Effector CD4-positive, alpha-beta T cell (primary cell): ENCODE measurements at places on chromosomes 1 and 21.

- DNase-seq = no peak
Observed at GRCh38 chr1:204511366-204511765, 4.8 kb upstream of the MDM4 start.

DNA sequence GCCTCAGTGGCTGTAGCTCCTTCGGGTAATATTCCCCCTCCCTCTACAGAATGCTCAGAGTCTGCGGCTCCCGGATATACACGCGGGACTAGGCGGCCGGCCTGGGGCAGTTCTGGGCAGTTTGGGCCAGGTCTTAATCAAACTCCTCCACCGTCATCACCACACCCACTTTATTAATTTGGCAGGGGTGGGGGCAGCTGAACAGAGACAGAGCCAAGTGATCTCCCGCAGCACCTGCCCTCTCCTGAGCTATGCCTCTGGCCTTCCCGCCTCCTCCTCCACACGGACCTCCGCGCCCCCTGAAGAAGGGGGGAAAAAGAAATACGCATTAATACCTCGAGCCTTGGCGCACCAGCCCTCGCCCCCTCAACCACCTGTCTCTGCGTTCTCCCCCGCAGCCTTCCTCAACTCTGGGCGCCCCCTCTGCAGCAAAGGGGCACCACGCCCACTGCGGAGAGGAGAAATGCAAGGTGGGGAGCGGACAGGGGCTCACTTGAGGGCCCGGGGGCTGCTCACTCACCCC lies 42.6 kb downstream of the CD34 start:
- DNase-seq = no peak

- no peak for DNase-seq
Observed at GRCh38 chr1:1984560-1985070, 19.0 kb downstream of the CFAP74 start.

DNA sequence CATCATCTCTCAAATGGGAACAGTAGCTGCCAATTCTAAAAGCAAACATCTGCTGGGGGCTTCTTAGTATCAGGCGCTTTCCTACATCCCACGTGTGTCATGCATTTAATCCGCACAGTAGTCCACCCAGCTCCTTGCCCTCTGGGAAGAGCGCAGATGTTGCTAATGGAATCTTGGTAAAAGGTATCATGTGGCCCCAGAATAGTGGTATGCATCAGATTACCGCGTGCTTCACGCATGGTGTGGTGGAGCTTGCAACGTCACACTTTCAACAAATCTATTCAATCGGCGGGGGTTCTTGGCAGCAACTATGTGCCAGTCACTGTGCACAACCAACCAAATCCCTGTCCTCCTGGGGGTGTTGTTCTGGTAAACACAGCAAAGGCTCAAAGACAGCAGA lies 141.0 kb downstream of the HIVEP3 start:
- no peak for DNase-seq

DNA sequence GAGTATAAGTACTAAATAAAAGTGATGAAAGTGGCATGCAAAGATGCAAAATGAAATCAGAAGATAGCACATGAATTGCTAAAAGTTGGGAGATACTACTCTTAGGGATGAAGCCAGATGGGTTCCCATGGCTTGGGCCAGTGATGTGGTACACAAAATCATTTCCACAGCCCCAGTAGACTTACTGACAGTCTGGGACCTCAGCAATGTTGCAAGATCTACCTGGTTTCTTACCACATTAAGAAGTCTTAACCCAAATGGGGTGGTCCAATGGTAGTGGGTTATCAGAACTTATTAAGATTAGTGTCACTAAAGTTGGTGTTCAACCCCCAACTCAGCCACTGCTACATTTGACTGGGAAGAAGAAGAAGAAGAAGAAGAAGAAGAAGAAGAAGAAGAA lies 227.7 kb upstream of the IRF2BP2 start:
- DNase-seq = no peak

GRCh38 chr1:208569181-208569580 lies 325.0 kb upstream of the PLXNA2 start:
- DNase-seq = no peak

GRCh38 chr1:44655609-44656008 lies 18.7 kb downstream of the TMEM53 start:
- DNase-seq = no peak

DNA sequence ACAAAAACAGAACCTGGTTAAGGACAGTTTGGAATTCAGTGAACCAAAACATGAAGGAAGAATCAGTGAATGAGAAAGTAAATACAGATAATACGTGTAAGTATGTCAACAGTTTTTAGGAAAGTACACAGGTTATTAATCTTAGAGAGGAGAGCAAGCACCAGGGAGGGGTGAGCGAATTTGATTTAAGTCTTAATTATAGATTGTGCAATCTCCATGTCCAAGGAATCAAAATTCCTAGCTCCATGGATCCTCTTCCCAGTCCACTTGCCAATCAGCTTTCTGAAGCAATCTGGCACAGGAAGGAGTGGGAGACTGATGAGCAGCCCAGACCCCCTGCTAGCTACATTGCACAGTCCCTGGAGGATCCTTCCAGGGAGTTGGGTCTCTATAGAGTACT lies 346.4 kb downstream of the SETD4 start:
- no peak for DNase-seq

DNA sequence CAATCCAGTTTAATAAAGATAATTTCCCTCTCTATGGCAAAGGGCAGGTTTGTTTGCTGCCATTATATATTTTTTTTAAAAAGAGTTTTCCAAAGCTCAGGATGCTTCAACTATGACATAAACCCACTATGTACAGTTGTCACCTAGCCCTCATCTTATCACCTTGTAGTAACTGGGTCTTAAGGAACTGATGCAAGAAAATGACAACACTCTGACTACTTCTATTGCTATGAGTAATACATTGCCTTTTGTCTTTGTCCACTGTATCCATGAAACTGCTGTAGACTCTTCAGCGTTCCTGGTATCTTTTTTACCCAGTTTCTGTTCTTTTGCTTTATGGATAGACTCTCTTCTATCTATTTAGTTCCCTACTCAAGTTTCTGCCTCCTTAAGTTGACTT lies 586.5 kb downstream of the NEGR1 start:
- no peak for DNase-seq

- DNase-seq = no peak
Observed at GRCh38 chr1:26283871-26284596, 4.1 kb downstream of the SH3BGRL3 start.

DNA sequence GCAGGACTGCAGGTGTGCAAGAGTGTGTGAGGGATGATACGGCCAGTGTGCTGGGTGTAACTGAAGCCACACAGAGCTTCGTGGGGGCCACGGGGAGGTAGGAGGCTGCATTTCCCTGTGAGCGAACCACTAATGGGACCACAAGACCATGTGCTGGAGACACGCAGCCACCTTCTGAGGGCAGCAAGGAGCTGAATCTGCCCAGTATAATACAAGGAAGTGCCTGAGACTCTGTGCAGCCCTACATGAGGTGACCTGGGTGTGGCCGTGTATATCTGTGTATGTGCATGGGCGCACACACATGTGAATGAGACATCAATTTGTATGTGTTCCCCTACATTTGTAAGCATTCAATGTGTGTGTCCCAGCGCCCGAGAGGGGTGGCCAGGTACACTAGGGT lies 50.8 kb downstream of the CHD5 start:
- no peak for DNase-seq

DNA sequence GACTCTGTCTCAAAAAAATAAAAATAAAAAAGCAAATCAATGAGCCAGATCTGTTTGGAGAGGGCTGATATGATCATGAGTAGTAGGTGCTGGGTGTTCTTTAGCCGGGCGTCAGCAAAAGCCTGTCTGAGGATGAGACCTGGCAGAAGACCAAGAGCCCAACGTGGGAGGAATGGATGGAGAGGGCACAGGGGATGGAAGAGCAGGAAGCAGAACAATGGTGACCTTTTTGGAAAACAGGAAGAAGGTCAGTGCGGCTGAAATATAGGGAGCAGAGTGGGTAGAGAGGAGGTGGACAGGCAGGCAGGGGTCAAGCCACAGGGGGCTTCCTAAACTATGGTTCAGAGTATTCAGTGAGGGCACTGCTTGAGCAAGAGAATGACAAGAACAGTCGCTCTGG lies 30.9 kb downstream of the VWA5B1 start:
- DNase-seq = no peak
